ENCODE measurements at places on chromosomes 2 and 18.

- no peak for DNase-seq
These were observed 253.3 kb upstream of the OSR1 start for GRCh38 chr2:19611491-19612332.

- no peak for DNase-seq
These were observed 179.6 kb downstream of the VAPA start for GRCh38 chr18:10093445-10093844.

DNA sequence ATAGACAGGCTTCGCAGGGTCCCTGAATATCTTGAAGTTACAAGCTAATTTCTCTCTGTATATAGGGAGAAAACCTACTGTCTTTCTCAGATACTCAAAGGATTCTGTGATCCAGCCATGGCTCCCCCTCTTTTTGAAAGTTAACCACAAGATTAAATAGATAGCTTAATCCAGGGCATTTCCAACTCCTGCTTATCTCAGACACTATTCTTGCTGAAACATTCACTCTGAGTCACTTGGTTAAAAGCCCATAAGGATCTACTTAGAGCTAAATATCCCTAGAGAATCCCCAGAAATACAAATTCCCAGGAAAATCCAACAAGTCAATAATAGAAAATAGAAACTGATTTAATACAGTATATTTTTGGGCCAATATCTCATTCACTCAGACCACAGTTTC lies 179.1 kb upstream of the LYPD1 start:
- DNase-seq = no peak

DNA sequence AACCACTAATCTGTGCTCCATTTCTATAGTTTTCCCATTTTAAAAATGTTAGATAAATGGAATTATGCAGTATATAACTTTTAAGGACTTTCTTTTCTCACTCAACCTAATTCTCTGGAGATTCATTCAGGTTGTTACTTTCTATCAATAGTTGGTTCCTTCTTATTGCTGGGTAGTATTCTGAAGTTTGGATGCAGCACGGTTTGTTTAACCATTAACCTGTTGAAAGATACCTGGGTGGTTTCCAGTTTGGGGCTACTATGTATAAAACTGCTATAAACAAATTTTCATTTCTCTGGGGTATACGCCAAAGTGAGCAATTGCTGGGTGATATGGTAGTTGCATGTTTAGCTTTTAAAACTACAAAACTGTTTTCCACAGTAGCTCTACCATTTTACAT lies 39.1 kb upstream of the MAPRE2 start:
- DNase-seq = no peak

GRCh38 chr2:177178797-177179196 lies 33.8 kb upstream of the HNRNPA3 start:
- DNase-seq = no peak

DNA sequence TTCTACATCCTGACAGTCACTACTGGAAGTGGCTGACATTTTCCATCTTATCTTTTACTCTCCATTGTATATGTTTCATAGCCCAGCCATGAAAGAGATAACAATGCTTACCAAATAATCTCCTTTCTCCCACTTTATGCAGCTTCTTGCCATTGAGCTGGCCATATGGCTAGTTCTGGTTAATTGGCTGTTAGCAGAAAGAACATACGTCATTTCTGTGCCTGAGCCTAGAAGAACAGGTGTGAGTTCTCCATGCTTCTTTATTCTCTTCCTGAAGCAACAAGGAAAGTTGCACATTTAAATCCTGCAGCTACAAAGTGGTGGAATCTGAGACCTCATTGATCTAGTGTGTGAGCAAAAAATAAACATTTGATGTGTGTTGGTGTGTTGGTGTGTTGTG lies 82.0 kb upstream of the FSHR start:
- no peak for DNase-seq

- no peak for DNase-seq
These were observed 120.8 kb downstream of the CRIM1 start for GRCh38 chr2:36476411-36476810.

GRCh38 chr2:216680951-216681629 lies 14.3 kb downstream of the IGFBP5 start:
- DNase-seq = no peak

- no peak for DNase-seq
These were observed 129.0 kb upstream of the FOSL2 start for GRCh38 chr2:28263690-28264089.

- DNase-seq = no peak
These were observed 984 bp downstream of the CCDC88A start for GRCh38 chr2:55418512-55419232.

GRCh38 chr2:231009236-231009919 lies 13.5 kb downstream of the SPATA3 start:
- DNase-seq = no peak

DNA sequence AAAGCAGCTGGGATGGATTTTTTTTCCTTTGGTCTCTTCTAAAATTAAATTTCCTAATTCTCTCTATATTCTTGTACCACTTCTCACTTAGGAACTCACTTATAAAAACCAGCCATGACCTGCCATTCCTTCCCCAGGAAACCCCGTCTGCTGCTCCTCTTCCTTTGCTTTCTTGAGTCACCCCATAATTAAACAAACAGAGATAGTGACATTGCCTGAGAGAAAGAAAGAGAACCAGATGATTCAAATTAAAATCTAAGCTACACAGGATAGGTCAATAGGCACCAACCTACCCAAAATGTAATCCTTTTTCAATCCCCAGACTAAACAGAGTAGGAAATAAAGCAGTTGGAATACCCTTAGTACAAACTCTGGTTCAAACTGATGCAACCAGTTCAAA lies 9.7 kb downstream of the STK39 start:
- DNase-seq = no peak

DNA sequence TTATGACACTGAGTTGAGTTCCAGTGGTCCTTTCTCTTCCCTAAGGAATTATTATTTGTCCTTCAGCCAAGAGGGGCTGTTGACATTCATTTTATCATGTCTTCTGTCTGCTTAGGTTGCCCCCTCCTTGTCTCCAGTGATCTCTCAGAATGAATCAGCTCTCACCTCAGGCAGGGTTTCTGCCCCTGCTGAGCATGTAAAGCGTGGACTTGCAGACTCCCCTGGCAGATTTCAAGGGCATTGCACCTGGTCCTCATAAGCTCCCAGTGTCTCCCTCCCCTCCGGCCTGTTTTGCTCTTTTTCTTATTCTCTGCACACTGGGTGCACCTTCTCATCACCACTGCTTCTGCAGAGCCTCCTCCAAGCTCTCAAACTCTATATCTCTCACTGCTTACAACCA lies 188.4 kb downstream of the KCNS3 start:
- DNase-seq = no peak

GRCh38 chr2:20050646-20051531 lies 539 bp downstream of the LAPTM4A start:
- no peak for DNase-seq

DNA sequence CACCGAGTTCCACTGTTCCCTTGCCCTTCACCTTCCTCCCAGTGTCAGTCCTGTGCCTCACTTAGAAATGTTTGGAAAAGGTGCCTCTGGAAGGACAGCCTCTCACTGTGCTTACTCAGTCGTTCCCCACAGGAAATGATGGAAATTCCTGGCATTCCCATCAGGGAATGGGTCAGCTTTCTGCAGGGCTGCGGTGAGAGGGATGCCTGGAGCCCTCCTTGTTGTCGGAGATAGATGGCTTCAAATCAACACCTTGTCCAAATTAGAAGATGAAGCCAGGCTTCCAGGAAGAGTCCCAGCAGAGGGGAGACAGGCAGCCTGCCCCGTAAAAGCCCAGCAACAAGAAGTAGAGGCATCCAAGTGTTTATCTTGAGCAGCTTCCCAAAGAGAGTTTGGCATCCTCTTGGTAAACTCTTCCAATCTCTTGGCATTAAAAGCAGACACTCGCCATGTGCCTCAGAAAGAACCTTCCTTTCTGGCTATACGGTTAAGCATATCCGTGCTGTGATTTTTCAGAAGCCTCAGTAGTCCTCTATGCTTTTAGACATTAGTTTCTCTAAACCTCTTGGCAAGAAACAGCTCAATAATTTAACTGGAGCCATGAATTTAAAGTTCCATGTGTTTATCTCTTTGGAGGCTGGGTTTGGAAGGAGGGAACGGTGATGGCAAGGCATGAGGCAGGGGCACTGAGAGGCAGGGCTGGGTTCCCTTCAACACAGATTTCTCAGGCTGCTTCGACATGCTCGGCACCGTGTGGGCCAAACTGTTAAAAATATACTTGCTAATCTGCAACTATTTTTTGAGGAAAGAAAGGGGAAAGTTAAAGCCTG lies 25.1 kb downstream of the COLEC12 start:
- no peak for DNase-seq

DNA sequence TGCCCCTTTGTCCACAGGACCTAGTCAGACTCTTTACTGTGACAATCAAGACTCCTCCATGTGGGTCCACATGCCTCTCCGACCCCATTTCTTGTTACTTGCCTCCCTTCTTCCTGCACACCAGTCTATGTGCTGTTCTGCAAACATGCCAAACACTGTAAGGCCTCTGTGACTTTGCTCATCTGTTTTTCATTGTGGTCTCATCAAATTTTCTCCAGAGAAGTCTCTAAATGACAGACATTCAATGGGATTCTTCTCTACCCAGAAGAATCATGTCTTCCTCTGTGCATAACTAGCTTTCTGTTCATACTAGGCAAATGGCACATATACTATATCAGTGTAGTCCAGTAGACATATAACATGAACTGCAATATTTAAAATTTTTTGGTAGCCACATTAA lies 43.0 kb upstream of the KCNE4 start:
- DNase-seq = no peak

DNA sequence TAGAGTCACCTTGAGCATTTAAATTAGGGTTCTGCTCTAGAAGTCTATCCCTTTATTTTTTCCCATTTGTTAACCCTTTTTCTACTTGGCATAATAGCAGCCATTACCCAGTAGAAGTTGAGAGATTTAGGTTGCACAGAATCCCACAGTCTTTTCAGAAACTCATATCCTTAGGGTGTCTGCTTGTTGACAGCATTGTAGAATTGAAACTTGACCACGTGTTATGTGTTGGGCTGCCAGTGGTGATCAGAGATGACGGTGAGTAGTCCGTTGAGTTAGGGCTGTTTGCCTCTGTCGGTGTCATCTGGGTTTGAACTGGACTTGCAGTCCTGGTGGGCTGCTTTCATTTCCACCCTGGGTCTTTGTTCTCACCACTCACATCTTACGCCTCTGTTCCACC lies 114.4 kb downstream of the NEDD4L start:
- DNase-seq = no peak

- no peak for DNase-seq
These were observed 167.1 kb downstream of the PDE1A start for GRCh38 chr2:182259629-182260150.

GRCh38 chr2:25215948-25216679 lies 47.7 kb upstream of the POMC start:
- DNase-seq = no peak

- no peak for DNase-seq
These were observed 1081.5 kb upstream of the ZEB2 start for GRCh38 chr2:145601361-145601925.

GRCh38 chr2:226796012-226796839 lies 3.4 kb downstream of the IRS1 start:
- no peak for DNase-seq

DNA sequence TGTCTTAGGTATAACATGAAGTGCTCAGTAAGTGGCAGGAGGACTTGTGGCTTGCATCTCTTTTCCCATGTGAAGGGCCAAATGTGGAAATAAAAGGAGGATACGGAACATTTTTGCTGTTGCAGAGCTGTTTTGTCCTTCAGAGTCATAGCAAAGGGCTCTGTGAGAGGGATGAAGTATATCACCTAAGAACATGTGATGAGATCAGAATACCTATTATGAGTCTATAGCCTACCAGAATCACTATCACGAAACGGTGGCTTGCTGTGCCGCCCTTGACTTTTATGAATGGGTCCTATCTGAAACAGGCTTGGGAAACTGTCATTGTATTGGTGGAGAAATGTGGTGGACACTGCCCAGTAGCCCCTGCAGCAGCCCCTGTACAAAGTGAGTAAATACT lies 67.0 kb upstream of the ITGB6 start:
- DNase-seq = no peak

DNA sequence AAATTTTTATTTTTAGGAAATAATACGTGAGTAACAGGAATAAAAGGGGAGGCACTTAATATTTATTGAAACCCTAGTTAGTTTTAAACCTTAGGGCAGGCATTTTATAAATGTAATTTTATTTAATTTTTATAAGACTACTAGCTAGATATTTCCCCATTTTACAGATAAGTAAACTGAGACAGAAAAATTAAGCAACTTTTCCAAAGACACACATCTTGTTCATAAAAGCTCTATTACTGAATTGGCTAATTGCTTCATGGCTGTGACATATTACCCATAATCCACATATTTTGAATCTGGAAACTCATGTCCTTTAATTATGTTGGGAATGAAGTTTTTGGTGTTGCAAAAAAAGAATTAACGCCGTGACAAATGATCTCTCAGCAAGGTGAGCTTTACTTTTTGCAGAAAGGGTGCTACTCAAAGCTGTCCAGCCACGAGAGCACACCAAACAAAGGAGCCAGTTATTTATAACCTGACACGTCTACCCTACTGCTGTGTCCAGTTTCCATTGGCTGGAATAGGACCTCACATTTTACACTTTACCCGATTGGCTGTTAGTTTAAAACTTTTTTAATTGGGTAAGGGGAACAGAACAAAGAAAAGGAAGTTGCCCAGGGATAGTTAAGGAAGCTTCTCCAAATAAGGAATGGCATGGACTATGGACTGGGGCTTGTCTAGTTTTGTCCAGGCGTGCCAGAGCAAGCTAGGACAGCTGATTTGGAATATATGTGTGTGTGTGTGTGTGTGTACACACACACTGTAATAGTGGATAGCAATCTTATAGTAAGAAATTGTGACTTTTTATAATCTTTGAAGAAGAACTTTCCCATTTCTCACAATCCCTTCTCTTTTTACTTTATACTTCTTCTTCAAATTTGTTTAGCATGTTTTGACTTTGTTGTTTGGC lies 54.2 kb downstream of the COMMD1 start:
- DNase-seq = no peak

GRCh38 chr18:11726556-11726955 lies 37.5 kb downstream of the GNAL start:
- DNase-seq = no peak

DNA sequence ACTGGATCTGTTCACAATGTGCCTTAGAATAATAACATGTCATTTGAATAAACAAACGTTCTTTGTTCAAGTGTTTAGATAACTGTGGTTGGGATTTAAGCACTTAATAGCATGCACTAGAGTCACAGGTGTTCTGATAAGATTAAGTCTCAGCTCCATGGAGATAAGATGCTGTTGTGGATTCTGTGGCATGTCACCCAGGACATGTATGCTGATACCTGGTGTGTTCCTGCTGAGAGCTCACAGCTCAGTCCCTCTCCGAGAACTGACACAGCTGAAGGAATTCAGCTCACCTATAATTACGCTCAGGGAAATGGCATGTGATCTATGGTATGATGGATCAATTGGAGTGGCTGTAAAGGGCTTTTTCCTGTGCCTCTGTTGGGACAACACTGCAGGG lies 75.4 kb upstream of the ST6GAL2 start:
- no peak for DNase-seq

- DNase-seq = no peak
These were observed 636.2 kb upstream of the CHAC2 start for GRCh38 chr2:53131416-53131815.
